Camera-type eye (tissue), 1 donor: ENCODE measurements at places on chromosomes 12 and 14. TPM values are rescaled to one million over a fixed set of nuclear protein-coding genes. Genes with fewer than 3 reads are reported as not detected.

The INSM2 gene
- 24.3 TPM for total RNA-seq

The FZD10 gene
- total RNA-seq = 4.5 TPM

The LARP4 gene
- total RNA-seq = 98.0 TPM

The MTERF2 gene
- 71.7 TPM for total RNA-seq

The RAB21 gene
- 49.5 TPM for total RNA-seq

The PLCZ1 gene
- not detected for total RNA-seq

The TC2N gene
- total RNA-seq = 12.0 TPM

The PAH gene
- 1.3 TPM for total RNA-seq
